ENCODE measurements at places on chromosomes 4 and X.

DNA sequence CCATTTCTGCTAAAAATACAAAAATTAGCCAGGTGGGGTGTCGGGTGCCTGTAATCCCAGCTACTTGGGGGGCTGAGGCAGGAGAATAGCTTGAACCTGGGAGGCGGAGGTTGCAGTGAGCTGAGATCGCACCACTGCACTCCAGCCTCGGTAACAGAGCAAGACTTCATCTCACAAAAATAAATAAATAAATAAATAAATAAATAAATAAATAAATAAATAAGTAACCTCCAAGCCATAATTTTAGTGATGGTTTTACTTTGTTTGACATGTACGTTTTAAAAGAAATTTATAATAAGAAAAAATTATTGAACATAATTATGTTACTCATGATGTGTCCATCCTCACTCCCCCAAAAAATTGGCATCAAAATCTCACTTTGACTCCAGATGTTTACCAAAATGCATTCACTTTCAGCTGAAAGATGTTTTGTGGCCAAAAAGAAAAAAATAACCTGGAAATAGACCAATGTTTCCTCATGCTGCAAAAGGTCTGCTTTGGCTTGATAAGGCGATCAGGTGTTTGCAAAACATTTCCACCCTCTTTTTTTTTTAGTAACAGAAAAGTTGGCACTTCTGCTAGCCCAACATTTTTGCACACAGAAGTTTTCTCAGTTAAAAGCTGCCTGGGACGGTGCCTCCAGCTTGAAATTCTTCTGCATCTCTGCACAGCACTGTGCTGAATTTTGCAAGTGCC, 42.2 kb upstream of the DHRSX start:
- DNase-seq: no peak

GRCh38 chr4:62865261-62865660, 1544.0 kb downstream of the TECRL start:
- DNase-seq: no peak

GRCh38 chrX:1833656-1834360, 218.9 kb downstream of the ASMT start:
- DNase-seq: no peak

DNA sequence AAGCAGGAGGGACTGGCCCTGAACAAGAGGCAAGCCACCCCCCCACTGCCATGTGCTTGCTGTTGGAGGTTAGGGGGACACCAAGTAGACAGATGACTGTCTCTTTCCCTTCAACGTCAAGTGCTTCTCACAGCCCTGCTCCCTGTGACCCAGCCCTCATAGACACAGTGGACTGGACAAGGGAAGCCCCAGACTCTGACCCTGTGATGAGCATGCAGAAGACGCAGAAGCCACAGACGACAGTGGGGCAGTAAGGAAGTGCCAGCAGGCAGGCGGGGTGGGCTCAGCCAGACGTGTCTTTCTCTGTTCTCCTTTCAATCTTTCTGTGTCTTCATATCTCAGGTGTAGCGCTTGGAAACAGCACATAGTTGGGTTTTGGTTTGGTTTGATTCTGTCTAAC, 2.4 kb upstream of the L1CAM start:
- no peak for DNase-seq

DNA sequence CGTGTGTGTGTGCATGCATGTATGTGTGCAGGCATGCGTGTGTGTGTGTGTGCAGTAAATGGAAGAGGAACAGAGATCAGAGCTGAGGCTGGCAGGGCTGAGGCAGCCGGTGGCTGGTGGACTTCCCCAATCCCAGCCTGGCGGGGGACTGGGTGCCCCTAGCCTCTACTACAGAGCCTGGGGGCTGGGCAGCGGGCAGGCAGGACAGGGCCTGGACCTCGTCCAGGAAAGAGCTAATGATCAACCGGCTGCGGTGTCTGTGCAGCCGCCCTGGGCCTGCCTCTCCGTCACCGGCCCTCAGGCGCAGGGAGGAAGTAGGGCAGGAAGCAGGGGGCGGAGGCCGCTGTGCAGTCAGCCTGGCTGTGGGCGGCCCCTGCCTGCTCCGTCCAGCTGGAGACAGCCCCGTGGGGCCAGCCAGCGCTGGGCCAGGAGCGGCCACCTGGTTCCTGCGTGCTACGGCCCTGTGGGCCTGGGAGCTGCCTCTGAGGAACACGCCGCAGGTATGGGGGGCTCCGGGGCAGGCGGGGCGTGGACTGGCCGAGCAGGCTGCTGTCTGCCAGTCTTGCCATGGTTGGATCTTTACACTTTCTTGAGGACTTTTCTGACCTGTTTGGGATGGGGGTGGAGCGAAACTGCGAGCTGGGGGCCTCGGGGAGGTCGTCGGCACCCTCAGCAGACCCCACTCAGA, at the start of gene SH3TC1:
Gene SH3TC1, plus strand, starts transcription at position 385 of the 688 bp plus-strand sequence. CDS start 5,905 bp downstream, outside the sequence.
- DNase-seq: peak; percentile 92

GRCh38 chr4:83118869-83119268, 4.3 kb upstream of the PLAC8 start:
- DNase-seq: peak; percentile 18

DNA sequence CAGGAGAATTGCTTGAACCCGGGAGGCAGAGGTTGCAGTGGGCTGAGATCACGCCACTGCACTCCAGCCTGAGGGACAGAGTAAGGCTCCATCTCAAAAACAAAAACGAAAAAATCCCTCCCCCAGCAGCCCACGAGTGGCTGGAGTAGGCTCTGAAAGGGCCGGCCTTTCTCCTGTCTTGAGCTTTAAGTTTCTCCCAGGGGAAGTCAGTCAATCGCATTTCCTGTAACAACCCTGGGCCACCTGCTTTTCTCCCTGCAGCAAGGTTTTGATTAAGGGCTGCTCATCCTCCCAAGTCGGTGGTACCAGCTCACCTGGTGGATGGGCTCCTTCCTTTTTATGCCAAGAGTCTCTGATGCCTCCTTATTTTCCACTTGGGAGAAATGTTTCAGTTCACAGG, 2.0 kb upstream of the NYX start:
- DNase-seq: no peak

DNA sequence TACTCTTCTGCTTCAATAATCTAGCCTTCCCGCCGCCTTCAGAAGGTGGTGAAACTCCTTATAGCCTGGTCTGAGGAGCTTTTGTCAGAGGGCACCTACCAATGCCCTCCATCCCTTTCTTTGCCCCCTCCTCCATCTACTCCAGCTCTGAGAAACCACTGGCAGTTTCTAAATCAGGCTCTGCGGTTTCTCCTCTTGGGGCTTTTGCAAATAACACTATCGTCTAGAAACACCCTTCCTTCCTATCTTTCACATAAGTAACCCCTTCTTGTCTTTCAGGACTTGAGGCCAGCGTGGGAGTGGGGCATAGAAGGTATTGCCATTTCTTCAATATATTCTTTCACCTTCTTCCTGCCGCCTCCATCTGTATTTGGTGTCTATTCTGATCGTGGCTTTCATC, 1.2 kb upstream of the EFHC2 start:
- no peak for DNase-seq

- DNase-seq: peak; percentile 62
Measured at GRCh38 chr4:48033825-48034413, 17.3 kb downstream of the NIPAL1 start.

GRCh38 chrX:12955882-12956703, 18.8 kb upstream of the TMSB4X start:
- peak; percentile 91 for DNase-seq

GRCh38 chrX:63506320-63506719, 155.2 kb upstream of the SPIN4 start:
- peak; percentile 66 for DNase-seq
